ENCODE measurements at places on chromosomes 11 and 22.

GRCh38 chr11:48001438-48002021, 21.2 kb downstream of the PTPRJ start:
- DNase-seq = peak; percentile 42

DNA sequence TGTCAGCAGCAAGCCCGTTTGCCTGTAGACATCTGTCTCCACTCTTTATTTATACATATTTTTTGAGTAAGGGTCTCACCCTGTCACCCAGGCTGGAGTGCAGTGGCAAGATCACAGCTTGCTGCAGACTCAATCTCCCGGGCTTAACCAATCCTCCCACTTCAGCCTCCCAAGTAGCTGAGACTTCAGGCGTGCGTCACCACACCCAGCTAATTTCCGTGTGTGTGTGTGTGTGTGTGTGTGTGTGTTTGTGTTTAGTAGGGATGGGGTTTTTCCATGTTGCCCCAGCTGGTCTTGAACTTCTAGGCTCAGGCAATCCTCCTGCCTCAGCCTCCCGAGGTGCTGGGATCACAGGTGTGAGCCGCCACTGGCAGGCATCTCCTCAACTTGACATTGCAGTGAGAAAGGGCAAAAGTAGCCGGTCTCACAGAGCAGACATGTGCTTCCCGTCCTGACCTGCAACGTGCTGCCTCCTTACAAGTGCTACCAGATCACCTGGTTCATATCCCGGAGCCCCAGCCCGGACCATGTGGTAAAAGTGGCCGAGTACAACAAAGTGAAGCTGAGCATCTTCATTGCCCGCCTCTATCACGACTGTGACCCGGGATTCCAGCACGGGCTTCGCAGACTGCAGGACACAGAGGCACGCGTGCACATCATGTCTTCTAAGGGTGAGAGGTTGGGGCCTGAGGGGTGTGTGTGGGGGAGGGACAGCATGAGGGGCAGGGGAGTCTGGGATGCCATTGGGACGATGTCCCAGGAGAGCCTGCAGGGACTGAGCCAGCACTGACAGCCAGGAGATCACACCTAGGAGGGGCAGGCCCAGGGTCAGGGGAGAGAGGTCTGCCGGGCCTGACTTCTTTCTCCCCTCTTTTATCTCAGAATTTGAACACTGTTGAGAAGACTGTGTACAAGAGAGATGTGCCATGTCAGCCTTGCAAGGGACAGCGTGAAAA, 5.6 kb upstream of the APOBEC3H start:
- no peak for DNase-seq

- DNase-seq = no peak
Observed at GRCh38 chr11:118015385-118015841, 29.2 kb downstream of the IL10RA start.

DNA sequence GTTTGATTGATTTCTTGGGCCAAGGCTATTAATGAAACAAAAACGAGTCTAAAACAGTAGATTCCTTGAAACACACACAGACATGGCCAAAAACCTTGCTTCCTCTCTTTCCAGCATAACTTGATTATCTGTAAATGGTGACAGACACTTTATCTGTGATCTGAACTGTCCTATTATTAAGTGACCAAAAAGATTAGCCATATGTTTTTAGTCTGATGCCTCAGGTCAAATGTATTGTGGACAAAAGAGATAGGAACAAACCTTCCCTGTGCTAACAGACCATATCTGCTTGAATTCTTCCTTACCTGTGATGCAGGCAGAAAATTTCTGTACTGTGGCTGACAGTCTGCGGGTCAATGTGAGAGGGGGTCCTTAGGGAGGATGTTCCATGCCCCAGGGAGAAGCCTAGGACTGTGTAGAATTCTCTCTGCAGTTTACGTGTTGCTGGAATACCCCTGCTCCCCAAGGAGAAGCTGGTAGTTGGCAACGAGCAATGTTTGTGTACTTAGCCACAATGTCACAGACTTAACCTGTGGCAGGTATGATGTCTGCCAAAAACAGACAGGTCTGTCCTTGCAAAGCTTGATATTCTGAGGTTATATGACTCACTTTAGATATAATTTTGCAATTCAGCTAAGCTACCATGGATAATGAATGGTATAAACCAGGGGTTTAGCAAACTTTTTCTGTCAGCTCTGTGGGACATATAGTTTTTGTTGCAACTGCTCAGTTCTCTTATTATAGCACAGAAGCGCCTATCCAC, 31.2 kb downstream of the C11orf71 start:
- no peak for DNase-seq

GRCh38 chr11:119307219-119307618, 9.7 kb downstream of the MCAM start:
- no peak for DNase-seq

DNA sequence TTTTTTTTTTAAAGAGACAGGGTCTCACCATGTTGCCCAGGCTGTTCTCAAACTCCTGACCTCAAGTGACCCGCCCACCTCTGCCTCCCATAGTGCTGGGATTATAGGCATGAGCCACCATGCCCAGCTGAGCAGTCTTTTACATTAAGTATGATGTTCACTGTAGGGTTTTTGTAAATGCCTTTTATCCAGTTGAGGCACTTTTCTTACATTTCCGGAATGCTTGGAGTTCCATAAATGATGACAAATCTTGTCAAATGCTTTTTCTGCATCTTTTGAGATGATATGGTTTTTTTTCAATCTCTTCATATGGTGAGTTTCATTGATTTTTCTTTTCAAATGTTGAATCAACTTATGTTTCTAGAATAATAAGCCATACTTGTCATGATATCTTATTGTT, 29.4 kb upstream of the CTTN start:
- DNase-seq = no peak

DNA sequence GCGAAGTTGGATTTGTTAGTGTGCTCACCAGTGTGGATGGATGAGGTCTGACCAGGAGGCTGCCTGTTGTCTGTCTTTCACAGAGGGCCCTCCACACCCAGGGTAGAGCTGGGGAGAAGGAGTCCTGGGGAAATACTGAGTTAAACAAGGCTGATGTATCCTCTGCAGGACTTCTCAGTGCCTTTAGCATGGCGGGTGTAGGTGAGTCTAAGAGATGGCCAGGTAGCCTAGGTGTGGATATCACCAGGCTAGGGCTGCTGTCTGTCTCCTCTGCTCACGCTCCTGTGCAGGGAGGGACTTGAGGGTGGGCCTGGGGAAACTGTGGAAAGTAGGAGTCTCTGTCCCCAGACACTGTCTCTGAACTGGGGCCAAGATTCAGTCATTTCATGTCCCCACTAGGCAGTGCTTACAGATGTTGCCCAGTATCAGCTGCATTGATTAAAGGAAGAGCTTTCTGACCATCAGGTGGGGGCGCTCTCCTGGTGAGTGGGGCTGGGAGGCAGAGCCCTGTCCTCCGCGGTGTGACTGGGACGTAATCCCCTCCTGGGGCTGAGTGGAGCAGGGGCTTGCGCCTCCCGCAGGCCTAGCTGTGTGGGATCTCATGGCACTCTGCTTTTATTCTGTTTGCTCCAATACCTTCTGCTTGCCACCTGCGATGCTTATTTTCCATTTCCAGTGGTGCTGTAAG, 35.5 kb upstream of the CCDC188 start:
- DNase-seq = no peak

DNA sequence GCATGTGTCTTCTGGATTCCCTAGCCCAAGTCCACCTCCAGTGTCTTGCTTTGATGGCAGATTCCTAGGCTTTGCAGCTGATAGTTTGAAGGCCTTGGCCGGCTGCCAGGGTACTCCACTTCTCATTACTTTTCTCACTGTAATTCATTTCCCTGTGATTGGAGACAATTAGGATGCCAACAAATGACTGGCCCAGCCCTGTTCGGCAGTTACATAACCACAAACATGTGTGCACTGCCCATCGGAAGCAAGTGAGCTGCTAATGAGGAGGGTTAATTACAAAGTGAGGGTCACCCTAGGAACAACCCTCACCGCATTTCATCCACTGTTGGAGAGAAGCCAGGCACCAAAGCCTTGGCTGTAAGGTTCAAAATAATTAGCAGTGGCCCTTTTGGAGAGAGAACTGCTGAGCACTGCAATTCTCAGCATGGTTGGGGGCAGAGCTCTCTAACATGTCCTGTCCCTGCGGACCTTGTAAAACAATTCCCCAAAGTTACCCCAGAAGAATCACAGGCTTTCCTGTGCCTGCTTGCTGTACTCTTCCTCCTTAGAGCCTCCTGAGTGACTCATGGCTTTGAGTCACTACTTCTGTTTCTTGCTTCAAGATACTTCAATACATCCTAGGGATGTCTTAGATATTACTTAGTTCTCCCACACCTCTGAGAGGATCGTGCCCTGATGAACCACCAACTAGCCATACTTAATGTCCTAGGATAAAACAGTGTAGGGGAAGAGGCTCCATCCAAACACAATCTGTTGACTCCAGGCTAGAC, 109.7 kb upstream of the GALNT18 start:
- peak; percentile 65 for DNase-seq

DNA sequence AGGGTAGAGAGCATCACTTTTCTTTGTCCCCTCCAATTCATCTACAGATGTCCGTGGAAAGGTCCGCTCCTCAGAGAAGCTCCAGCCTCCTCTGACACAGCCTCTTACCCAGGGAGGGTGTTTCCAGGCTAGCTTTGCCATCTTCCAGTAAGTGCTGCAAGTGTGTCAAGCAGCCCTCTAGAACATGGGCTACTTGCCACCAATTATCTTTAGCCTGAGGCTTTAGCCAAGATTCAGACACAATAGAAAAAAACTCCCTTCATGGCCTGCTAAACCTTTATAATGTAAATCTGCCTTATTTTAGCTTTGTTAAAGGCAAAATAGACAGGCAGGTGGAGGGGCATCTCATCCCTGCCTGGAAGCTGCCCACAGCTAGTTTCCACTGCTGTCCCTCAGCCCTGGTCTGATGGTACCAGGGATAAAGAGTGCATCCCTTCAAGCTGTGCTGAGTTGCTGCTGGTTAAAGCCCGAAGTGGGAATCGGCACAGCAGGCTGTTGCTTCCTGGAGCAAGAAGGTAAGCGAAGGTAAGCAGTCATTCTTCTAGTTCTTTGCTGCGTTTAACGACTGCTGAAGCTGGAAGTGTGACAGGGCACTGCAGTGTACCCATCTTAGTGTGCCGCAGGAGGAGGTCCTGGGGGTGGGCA, 190.1 kb upstream of the E2F8 start:
- DNase-seq = no peak

DNA sequence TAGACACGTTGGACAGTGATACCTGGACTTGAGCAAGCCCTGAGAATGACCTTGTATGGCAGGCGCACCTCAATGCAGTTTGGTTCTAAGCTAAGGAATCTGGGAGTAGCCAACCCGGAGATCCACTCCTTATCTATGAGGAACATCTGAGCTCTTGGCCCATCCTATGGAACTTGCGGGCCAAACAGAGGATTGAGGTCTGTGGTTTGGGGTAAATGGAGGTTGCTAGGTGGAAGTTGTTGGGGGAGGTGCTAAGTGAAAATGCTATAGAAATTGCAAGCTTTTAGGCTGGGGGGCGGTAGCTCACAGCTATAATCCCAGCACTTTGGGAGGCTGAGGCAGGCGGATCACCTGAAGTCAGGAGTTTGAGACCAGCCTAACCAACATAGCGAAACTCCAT, 8.9 kb downstream of the GDPD5 start:
- no peak for DNase-seq

- no peak for DNase-seq
Observed at GRCh38 chr11:68345776-68346461, 33.5 kb downstream of the LRP5 start.

DNA sequence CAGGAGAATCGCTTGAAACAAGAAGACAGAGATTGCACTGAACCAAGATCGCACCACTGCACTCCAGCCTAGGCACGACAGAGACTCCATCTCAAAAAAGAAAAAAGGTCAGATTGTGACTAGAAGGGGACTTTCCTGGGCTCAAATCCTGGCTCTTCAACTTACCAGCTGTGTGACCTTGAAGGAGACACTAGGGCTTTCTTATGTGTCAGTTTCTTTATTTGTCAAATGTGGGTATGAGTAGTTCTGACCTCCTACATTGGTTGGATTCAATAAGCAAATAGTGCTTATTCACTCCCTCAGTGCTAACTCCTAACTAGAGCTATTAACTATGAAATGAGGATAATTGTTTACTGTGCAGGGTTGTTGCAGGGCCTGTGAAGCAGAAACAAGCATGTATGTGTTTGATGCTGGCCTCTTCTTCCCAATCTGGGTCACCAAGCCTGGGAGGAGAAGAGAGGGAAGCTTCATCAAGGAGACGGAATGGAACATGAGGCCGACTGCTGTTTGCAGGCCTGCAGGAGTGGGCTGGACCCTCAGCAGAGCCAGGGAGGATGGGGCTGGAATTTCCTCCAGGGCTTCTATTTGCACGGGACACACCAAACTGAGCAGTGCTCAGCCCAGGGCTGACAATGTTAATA, 22.5 kb downstream of the RHOD start:
- DNase-seq = no peak

- DNase-seq = no peak
Observed at GRCh38 chr11:59413646-59414045, 12.6 kb downstream of the OR5A2 start.

- no peak for DNase-seq
Observed at GRCh38 chr22:24087071-24087795, 76.1 kb downstream of the CABIN1 start.

DNA sequence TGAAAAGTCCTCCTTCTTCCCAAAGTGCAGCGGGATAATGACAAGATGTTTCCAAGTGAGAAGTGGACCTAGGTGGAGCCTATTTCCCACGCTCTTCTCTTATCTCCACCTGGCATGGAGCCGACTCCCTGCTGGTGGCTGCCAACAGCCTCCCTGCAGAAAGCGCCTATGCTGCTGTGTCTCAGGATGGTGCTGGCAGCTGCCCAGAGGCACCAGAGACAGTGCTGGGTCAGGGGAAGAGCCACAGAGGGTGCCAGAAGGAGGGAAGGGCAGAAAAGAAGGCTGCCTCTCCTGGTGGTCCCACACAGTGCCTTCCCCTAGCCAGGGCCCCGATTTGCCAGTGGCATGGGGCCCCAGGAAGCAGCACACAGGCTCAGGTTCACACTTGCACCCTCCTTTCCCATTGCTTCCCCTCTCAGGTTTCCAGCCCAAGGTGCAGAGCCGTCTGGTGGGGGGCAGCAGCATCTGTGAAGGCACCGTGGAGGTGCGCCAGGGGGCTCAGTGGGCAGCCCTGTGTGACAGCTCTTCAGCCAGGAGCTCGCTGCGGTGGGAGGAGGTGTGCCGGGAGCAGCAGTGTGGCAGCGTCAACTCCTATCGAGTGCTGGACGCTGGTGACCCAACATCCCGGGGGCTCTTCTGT, 19.0 kb downstream of the CD5 start:
- DNase-seq = no peak

DNA sequence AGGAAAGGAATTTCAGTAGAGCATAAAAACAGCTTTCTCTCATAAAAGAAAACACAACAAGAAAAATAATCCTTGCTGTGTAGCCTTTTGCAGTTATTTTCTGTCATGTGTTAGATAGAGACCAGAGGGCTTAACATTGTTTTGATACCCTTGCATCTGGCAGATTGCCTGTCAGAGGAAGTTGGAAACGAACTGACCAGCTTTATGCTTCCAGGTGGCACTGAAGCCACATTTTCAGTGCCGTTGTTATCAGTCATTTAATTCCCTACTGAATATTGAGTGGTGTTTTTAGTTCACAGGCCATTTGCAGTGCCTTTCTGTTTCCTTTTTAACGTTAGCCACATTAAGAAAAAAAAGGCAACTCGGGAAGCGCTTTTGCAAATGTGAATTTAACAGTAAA, 21.5 kb upstream of the RAG2 start:
- no peak for DNase-seq
